ENCODE measurements at places on chromosomes 4 and X. TPM values are rescaled to one million over a fixed set of nuclear protein-coding genes. Genes with fewer than 3 reads are reported as not detected.

The XAGE1A gene
- not detected for total RNA-seq

DNA sequence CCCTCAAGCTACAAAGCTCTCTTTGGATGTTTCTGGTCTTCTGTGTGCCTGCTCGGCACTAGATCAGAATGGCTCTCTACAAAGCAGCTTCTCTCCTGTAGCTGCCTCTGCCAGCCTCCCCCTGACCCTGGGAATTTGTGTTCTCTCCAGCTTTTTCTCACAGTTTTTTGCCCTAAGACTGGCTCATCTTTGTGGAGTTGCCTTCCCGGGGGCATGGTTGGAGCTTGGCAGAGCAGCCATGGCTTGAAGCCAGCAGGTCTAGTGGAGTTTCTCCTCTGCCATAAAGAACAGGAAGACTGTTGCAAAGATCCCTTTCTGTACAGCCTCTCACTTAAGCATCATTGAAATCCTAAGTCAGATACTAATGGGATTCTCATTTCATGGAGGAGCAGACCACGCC, 163.3 kb upstream of the MAMLD1 start:
- DNase-seq: no peak

GRCh38 chr4:1766106-1767060, 26.7 kb upstream of the FGFR3 start:
- DNase-seq: no peak

DNA sequence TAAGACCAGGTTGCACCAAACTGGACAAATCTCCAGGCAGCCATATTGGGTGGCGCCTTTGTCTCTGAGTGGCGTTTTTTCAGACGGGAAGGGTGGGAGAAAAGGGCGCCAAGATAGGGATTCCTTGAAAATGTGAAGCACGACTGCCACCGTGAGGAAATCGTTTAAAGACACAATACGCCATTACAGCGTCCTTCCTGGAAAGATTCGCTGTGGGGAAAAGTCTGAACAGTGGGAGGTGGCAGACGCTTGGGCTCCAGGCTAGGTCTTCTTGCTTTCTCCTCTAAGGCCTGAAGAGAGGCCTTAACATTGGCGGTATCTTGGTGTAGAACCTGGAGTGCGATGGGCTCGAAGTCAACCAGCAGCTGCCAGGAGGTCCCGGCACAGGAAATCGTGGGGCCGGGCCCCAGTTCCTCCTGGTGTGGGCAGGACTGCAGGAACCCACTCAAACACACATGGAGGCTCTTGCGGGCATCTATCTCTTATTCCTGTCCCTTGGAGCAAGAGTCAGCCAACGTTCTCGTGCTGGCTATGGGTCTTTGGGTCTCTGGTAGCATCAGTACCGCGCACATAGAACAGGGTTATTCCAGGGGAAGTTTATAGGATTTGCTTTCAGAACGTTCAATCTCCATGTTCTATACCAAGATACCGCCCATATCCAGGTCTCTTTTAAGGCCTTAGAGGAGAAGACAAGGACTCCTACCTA, 208.8 kb downstream of the OR13H1 start:
- peak; percentile 84 for DNase-seq

The VEGFC gene
- total RNA-seq: 5.4 TPM

The STATH gene
- total RNA-seq: not detected

The LETM1 gene
- total RNA-seq: 30.5 TPM

GRCh38 chr4:1910643-1911042, 39.5 kb downstream of the NSD2 start:
- no peak for DNase-seq

GRCh38 chr4:138938366-138938690, 77.3 kb upstream of the NOCT start:
- DNase-seq: no peak

DNA sequence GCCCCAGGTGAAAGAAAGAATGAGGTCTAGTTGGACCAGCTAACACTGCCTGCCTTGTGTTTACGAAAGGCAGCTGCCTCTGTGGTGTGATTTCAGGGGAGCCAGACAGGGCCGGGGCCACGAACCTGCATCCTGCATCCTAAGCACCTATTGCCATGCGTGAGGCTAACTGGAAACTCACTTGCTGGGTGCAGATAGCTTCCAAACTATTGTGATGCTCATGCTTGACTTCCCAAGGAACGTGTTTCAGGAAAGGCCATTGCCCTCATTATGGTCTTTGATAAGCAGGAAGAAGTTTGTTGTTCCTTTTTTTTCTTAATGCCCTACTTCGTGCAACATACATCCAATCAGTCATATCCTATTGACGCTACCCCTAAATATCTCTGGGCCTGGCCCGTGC, 2.3 kb upstream of the IRF2 start:
- DNase-seq: no peak

GRCh38 chr4:6606465-6607235, 31.7 kb downstream of the MAN2B2 start:
- DNase-seq: no peak

DNA sequence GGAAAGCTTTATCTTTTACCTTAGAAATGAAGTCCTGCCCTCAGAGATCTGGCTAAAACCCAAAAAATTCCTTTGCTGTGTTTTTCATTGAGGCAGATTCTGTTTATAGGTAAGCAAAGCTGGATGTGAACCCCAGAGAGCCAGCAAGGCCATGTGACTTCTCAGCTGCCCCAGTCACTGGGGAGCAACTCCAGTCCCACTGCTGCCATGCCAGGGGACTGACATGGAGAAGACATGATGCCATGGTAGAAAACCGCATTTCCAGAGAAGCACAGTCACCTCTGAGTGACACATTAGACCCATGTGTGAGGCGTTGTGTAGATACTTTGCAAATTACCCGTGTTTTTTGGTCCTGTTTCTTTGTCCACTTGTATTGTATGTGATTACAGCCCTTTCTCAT, 45.4 kb downstream of the PTTG2 start:
- DNase-seq: no peak

- DNase-seq: no peak
These were observed 186.8 kb upstream of the PABPC4L start for GRCh38 chr4:134388351-134388750.

- DNase-seq: no peak
These were observed 134.8 kb downstream of the GALNTL6 start for GRCh38 chr4:171948038-171948437.

GRCh38 chrX:110665223-110666002, 130.2 kb downstream of the CHRDL1 start:
- no peak for DNase-seq

The FGFR3 gene
- 0.57 TPM for total RNA-seq

The PDCL2 gene
- not detected for total RNA-seq

GRCh38 chr4:140237616-140238350, 83.8 kb upstream of the MAML3 start:
- peak; percentile 81 for DNase-seq

The CFI gene
- total RNA-seq: 25.9 TPM

GRCh38 chr4:188603646-188604045, 464.4 kb downstream of the TRIML1 start:
- no peak for DNase-seq

DNA sequence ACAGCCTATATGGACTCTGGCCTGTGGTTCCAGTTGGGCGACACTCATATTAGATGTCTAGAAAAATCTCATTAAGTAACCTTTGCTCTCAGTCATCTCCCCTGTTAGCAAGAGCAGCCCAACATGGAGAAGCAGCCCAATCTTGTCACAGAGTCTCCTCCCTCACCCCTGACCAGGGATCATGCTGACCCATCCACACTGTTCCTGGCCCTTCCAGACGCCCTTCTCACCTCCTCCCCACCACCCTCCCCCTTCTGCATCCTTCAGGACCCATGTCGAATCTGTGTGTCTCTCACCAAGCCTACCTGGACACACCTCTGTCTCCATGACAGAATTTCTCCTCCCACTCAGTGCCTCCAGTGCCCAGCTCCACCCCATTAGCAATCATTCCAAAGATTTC, 190.1 kb downstream of the STIM2 start:
- no peak for DNase-seq

The GAGE12G gene
- not detected for total RNA-seq

The RGN gene
- 16.5 TPM for total RNA-seq

DNA sequence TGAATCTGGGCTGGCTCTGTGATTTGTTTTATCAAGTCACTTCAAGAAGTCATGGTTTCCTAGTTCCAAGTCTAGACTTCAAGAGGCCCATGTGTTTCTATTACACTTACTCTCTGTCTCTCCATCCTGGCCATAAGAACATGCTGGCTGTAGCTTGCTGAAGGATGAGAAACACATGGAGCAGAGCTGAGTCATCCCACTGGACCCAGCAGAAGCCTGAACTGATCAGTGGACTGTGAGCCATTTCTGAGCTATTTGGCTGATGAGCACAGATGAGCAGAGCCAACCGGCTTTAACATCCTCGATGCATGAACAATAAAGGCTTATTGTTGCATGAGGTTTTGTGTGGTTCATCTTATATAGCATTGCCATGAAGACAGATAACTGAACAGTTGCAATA, 290.6 kb upstream of the BOD1L1 start:
- peak; percentile 30 for DNase-seq

GRCh38 chrX:140664939-140665338, 44.6 kb upstream of the LINC00632 start:
- DNase-seq: no peak

The RBM47 gene
- total RNA-seq: 4.2 TPM
